Suprapubic skin (tissue), 4 donors: ENCODE measurements at places on chromosomes 5 and 9. TPM values are rescaled to one million over a fixed set of nuclear protein-coding genes. Genes with fewer than 3 reads are reported as not detected.

Gene HAVCR1
- not detected for total RNA-seq

Gene RASGRF2
- total RNA-seq: 2.3 TPM

Gene SURF6
- total RNA-seq: 15.9 TPM

Gene IFNA2
- not detected for total RNA-seq

Gene TAS2R1
- not detected for total RNA-seq

Gene TAL2
- not detected for total RNA-seq

Gene TIFAB
- not detected for total RNA-seq

Gene PCDHGA12
- total RNA-seq: 13.4 TPM

DNA sequence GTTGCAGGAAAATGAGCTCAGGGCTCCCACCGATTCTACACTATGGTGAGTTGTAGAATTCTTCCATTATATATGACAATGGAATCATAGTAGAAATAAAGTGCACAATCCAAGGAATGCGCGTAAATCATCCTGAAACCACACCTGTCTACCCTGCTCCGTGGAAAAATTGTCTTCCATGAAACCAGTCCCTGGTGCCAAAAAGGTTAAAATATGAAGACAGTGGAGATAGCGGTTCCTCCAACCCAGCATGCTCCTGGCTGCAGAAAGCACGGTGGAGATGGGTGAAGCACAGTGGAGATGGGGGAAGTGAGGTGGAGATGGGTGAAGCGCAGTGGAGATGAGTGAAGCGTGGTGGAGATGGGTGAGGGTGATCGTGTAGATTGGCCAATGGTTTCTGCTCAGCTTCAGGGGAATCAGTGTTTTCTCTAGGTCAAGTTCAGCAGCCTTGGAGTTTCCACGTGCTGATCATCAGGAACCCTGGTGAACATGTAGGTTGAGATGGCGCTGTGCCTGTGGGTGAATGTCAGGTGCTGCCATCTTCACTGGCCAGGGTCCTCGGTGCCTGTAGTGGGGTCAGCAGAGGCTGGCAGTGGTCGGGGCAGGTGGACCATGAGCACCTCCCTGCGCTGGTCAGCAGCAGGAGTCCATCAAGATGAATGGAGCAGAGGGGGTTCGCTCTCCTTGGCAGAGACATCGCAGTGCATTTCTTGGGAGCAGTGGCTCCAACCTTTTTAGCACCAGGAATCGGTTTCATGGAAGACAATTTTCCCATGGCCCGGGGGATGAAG, 20.3 kb downstream of the PAEP start:
- no peak for DNase-seq

DNA sequence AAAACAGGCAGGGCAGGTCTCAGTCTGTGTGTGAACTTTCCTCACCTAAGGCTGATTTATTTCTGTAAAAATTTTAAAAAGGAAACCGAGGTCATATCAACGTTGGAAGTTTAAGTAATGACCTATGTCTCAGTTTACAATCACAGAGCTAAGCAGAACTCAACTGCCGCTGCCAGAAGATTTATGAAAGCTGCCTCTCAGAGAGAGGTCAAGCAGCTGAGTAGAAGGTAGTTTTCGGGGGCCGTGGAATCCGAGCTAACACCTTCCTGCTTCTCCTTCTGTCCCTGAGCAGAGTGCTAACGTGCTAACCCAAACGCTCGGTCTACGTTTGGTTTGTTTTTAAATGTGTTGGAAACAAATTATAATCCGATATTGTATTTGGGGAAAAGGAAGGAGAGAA, 11.1 kb downstream of the TTF1 start:
- no peak for DNase-seq

- no peak for DNase-seq
Observed at GRCh38 chr5:112492291-112492690, 73.2 kb upstream of the EPB41L4A start.

DNA sequence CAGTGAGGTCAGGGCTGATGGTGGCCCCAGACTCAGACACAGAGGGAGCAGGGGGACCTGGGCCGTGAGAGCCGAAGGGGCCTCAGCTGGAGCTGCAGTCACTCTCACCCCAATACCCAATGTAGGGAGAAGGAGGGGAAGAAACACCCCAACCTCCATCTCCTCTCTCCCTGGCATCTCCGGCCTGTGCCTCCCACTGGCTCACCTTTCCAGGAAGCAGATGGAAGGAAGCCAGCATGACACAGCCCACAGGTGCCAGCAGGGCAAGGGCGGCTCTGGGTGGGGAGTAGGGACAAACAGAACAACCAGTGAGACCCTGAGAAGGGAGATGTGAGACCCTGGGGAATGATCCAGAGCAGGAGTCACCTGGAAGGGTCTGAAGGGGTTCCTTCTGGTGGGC, 3.0 kb upstream of the CRB2 start:
- no peak for DNase-seq

DNA sequence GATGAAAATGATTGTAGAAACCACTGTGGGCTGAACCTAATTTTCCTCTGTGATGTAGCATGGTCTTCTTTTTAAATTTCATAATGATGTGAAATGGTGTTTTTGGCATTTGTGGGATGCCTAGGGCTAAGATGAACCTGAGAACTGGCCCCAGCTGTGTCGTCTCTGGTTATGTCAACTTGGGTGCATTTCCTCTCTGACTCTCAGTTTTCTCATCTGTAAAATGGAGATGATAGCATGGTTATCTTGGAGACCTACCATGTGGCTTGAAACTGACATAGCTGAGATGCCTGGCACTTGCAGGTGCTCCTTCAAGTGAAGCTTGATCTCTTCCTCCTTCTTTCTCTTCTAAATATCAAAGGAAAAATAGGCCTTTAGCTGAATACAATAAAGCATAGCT, 77.8 kb downstream of the BOD1 start:
- DNase-seq: no peak

- no peak for DNase-seq
Observed at GRCh38 chr9:6926436-6926835, 168.7 kb downstream of the KDM4C start.

- no peak for DNase-seq
Observed at GRCh38 chr9:105608721-105609598, 51.0 kb downstream of the FKTN start.

DNA sequence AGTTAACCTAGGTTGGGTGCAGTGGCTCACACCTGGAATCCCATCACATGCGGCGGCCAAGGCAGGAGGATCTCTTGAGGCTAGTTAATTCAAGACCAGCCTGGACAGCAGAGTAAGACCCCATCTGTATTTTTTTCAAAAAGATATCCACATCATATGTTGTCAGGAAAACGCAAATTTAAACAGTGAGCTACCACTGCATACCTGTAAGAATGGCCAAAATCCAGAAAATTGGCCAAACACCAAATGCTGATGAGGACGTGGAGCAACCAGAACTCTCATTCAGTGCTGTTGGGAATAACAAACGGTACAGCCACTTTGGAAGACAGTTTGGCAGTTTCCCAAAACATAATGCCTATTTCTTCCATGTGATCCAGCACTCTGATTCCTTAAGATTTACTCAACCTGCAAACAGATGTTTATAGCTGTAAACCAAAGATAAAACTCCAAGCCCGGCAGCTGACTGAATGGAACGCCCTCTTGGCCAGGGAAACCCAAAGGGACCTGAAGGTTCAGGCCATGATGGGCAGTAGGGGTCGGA, 12.4 kb downstream of the CEL start:
- no peak for DNase-seq

DNA sequence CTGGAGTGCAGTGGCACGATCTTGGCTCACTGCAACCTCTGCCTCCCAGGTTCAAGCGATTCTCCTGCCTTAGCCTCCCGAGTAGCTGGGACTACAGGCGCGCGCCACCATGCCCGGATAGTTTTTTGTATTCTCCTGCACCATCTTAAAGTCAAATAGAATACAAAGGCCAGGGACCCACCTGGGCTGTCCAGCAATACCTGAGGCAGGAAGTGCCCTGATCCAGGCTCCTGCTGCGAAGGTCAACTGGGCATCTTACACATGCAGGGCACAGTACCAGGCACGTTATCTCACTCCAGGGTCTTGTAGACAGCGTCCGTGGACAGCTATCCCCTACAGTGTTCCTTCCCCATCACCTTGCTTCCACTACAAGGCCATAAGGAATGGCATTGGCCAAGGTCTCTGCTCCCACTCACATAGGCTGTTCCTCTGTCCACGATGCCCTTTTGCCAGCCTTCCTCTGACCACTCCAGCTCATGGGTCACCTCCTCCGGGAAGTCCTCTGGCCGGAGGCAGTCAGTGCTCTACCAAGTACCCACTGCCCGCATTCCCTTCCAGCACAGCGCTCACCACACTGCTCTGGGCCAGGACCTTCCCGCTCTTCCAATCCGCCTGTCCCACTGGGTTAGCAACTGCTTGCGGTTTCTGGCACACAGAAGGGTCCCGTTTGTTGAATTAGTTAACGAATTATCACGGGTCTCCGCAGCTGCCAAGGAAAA, 978 bp downstream of the P4HA2 start:
- DNase-seq: no peak

- no peak for DNase-seq
Observed at GRCh38 chr5:141570655-141571054, 48.1 kb downstream of the DIAPH1 start.

DNA sequence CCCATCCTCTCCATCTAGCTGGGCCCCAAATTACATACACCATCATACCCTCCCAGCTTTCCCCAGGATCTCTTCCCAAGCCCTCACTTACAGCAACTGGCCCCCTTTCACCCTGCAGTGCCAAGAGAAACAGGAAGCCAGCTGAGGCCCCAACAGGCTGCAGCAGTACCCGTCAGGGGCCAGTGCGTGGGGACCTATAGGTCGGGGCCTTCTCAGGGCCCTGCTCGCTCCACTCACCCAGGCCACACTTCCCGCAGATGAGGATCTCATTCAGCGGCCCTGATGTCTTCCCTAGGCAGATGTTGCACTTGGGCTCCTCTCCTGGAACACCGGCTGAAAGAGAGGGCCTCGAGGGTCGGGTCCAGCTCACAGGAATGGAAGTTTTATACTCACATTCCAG, 6.8 kb downstream of the PHF19 start:
- no peak for DNase-seq

- no peak for DNase-seq
Observed at GRCh38 chr5:86909418-86910295, 291.9 kb downstream of the COX7C start.

- DNase-seq: no peak
Observed at GRCh38 chr5:150393096-150393645, 19.5 kb downstream of the CD74 start.

GRCh38 chr5:125696762-125697161, 726.4 kb upstream of the GRAMD2B start:
- DNase-seq: no peak

- no peak for DNase-seq
Observed at GRCh38 chr5:109522404-109522803, 112.6 kb upstream of the PJA2 start.

- no peak for DNase-seq
Observed at GRCh38 chr9:116274293-116274692, 120.7 kb downstream of the PAPPA start.

GRCh38 chr5:72252574-72253155, 67.4 kb downstream of the MRPS27 start:
- DNase-seq: no peak

GRCh38 chr5:169190849-169191248, 110.1 kb downstream of the SLIT3 start:
- no peak for DNase-seq

DNA sequence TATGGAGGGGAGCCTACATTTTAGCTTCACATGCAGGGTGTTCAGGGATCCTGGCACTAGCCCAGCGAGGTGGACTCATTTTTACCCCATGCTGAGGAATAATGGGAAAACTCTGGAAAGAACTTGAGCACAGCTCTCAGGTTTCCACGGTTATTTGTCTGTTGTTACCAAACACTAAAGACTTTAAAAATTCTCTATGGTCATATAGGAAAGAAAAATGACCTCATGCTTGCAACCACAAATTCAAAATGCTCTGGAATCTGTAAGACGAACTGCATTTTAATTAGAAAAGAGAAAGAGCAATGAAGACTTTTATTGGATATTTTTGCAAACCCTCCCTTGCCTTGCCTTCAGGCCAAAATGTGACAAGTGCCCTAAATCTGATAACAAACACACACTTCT, 606.9 kb downstream of the EBF1 start:
- no peak for DNase-seq

DNA sequence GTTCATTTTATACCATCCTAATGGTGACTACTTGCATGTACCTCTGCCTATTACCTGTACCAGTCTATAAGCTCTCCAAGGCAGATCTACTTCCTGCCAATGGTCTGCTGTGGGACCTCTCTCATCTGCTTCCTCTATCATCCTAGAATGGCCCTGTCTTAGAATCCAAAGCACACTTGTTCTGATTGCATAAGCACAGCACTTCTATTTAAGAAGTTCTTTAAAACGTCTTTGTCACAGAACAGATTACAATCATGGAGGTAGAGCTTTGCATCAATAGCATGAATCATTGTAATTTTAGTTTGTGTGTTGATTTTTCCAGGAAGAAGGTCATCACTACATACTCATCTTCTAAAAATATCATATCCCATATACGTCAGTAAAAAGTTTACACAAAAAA, 131.8 kb upstream of the ACOT12 start:
- no peak for DNase-seq

DNA sequence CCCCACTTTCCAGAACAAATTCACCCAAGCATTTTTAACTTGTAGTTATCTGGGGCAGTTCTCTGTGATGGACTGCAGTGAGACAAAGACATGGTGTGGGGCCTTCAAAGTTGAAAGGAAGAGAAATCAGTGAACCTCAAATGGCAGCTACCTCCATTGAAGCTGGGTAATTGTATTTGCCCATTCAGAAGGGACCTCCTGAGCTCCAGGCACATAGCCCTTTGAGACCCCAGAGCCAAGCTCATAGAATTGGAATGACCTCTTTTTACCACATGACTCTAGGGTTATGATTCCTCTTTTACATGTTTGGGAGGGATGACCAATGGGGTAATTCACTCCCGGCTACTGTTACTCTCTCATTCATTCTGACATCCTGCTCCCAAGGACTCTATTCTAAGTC, 368.4 kb upstream of the ITGA1 start:
- DNase-seq: no peak

GRCh38 chr5:123344816-123345426, 78.3 kb downstream of the CEP120 start:
- DNase-seq: no peak

DNA sequence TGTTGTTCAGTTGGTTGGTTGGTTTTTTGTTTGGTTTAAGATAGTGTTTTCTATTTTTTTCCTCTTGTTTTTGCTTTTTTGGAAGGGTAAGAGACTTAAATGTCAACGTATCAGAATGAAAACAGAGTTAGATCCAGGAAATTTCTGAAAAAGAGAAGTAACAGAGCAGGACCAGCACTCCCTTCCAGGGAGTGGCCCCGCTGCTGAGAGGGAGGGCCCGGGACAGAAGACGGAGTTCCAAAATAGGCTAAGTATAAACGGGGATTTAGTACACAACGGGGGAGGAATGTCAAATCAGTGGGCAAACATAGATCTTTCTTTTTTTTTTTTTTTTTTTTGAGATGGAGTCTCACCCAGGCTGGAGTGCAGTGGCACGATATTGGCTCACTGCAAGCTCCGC, 92.7 kb upstream of the RUFY1 start:
- no peak for DNase-seq
